Uterus (tissue), 4 donors: ENCODE measurements at places on chromosomes 5 and 9. TPM values are rescaled to one million over a fixed set of nuclear protein-coding genes. Genes with fewer than 3 reads are reported as not detected.
A peak's percentile ranks its signal among the peaks of the same experiment; 100 is the strongest.

- no peak for DNase-seq
- H3K4me3 ChIP-seq: no peak overlapping the region
- no peaks in the 10 kb centered on the region for H3K27me3 ChIP-seq
- H3K27ac ChIP-seq: no peak overlapping the region
Observed at GRCh38 chr9:109556786-109557185, 58.7 kb upstream of the PTPN3 start.

- no peaks in the 10 kb centered on the region for H3K36me3 ChIP-seq
- DNase-seq: no peak
- no peak overlapping the region for H3K4me3 ChIP-seq
- H3K4me1 ChIP-seq: peaks cover 8% of the 10 kb centered on the region
Observed at GRCh38 chr5:73307645-73308355, 134.8 kb downstream of the TMEM174 start.

DNA sequence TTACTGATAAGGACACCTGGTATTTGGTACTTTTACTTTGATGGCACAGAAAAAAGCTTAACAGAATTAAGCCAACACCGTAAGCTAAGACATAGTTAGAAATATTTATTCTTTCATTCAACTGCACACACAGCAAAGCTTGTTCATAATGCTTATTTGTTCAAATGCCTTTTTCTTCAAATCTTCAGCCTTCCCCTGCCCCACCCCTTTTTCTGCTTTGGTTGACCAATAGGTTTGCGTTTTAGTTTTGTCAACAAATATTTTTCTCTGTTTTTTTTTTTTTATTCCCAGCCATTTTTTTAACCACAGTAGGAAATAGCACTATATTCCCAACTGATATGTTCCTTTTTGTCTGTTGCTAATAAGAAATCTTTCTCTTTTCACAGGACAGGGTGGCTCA lies 4.9 kb upstream of the RICTOR start:
- no peak for DNase-seq
- H3K27me3 ChIP-seq: no peaks in the 10 kb centered on the region
- H3K36me3 ChIP-seq: no peaks in the 10 kb centered on the region
- no peak overlapping the region for H3K27ac ChIP-seq
- no peak overlapping the region for H3K4me3 ChIP-seq

- peak overlapping the region; percentile 94 for H3K27ac ChIP-seq
- H3K27me3 ChIP-seq: no peaks in the 10 kb centered on the region
- no peak for DNase-seq
- no peak overlapping the region for H3K4me3 ChIP-seq
Observed at GRCh38 chr9:35910613-35911359, 1.5 kb downstream of the SPAAR start.

PCDHA8 gene
- not detected for total RNA-seq

DNA sequence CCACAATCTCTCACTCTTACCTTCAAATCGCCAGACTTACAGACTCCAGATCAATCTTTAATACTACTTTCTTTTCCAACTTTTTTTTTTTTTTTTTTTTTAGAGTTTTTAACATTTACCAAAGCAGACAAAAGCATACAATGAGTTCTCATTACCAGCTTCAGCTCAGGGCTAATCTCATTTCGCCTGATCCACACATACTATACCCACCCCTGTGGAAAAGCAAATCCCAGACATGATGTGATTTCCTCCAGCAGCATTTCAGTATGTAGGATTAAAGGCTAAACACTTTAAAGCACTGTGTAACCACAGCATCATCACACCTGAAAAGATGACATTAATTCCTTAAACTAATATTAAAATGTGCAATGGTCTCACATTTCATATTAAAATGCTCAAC lies 138.8 kb upstream of the RETREG1 start:
- no peak overlapping the region for H3K27ac ChIP-seq
- no peak overlapping the region for H3K4me3 ChIP-seq
- DNase-seq: no peak
- no peaks in the 10 kb centered on the region for H3K27me3 ChIP-seq

DNA sequence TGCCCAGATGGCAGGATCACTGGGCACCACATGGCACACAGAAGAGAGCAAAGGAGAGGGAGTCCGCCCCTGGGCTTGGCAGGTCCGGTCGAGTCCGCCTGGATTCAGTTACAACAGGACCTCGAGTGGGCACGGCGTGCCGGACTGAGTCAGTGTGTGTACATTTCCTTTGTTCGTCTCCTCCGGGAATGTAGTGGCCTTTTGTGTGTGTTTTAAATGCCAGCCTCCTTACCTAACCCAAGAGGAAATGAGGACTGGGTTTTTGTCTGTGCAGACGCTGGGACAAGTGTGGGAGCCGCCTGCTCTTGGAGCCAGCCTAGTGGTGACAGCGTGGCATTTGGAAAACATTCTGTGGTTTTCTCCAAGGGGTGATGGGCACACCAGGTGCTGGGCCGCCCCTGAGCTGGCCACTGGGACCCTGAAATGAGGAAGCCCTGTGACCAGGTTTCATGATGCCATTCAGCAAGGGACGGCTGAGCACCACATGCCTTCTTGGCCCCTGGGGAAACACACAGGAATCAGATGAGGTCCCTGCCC lies 9.6 kb downstream of the NEK6 start:
- H3K27me3 ChIP-seq: no peaks in the 10 kb centered on the region
- DNase-seq: no peak
- no peaks in the 10 kb centered on the region for H3K36me3 ChIP-seq
- no peak overlapping the region for H3K4me3 ChIP-seq

DNA sequence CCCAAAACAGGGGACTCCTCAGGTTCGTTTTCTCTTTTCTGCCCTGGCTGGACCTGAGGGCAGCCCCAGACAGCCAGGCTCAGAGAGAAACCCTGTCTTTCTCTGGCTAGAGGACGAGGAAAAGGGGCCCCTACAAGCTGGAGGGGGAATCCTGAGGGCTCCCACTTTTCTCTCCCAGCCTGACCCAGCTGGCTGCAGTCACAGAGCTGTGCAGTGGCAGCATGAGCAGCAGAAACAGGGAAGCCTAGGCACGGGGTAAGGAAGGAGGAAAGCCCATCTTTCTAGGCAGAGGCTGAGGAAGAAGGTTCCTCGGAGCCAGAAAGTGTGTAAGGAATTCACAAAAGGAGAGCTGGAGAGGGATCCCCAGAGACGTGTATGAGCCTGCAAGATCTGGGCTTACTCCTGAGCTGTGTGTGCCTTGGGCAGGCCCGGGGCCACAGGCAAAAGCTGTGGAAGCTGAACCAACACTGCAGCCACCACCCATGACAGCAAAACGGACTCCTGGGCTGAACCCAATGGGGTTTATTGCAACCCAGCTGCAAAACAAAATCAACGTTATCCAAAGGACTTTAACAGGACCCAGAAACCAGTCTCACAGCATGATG lies 16.2 kb downstream of the CAMSAP1 start:
- no peak for DNase-seq
- no peak overlapping the region for H3K27ac ChIP-seq
- no peaks in the 10 kb centered on the region for H3K36me3 ChIP-seq
- no peaks in the 10 kb centered on the region for H3K27me3 ChIP-seq

ZNF454 gene
- 8.4 TPM for total RNA-seq

DNA sequence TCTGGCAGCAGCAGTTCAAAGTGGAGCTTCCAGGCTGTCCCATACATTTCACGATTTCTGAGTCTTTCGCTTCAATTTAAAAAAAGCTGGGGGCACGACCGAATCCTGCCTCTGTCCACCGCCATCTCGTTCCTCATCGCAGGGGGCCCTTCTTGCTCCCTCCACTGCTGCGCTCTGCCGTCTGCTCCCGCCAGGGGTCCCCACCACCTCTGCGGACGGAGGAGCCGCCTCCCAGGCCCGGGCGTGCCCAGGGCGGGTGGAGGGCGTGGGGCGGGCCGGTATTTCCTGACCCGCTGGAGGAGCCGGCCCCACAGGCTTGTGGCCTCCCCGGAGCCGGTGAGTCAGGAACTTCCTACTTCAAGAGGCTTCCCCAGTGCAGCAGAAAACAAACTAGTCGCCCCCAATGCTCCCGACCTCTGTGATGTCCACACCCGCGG lies 50.4 kb downstream of the USP20 start:
- H3K27ac ChIP-seq: peak overlapping the region; percentile 82
- no peaks in the 10 kb centered on the region for H3K36me3 ChIP-seq
- peak; percentile 93 for DNase-seq
- H3K4me1 ChIP-seq: peaks cover 9% of the 10 kb centered on the region

- H3K27me3 ChIP-seq: no peaks in the 10 kb centered on the region
- no peak overlapping the region for H3K27ac ChIP-seq
- no peaks in the 10 kb centered on the region for H3K36me3 ChIP-seq
- DNase-seq: no peak
- no peak overlapping the region for H3K4me3 ChIP-seq
- no peaks in the 10 kb centered on the region for H3K4me1 ChIP-seq
Observed at GRCh38 chr9:5326187-5326586, 13.5 kb downstream of the RLN1 start.

CAVIN4 gene
- 2.1 TPM for total RNA-seq

DNA sequence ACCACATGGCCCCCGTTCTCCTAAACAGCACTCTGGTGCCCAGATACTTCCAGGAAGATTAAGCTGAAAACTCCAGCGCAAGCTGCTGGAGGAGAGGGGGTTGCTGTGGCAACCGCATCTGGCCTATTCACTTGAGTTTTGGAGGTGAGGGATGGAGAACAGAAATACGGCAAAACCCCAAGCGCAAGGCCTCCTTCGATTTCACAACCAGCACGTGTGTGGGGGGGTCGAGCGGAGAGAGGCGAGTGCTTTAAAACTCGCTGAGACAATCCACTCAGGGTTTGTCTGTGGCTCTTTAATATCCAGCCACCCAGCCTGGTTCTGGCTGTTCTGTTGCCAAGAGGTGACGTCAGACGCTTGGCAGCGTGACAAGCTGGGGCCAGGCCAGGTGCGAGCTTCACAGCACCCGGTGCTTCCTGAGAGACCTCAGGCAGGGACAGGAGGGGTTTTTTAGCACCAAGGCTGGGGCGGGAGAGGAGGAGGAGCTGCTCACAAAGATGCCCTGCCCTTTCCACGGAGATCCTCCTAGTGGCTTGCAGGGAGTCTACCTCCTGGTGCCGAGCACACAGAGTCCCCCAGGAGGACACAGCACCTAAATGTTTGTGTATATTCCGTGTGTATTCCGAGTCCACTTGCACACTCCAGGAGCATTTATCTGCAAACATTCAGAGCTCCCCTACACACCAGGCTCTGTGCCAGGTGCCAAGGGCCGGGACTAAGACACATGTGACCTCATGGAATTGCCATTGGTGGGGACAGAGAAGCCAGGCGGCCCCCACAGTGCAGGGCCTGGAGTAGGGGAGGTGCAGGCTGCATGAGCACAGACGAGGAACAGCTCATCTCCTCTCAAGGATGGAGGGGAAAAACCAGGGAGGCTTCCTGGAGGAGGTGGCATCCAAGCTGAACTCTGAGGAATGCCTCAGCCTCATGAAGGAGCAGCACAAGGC lies 194.6 kb downstream of the OLFM1 start:
- no peak overlapping the region for H3K4me3 ChIP-seq
- H3K36me3 ChIP-seq: no peaks in the 10 kb centered on the region
- H3K27me3 ChIP-seq: no peaks in the 10 kb centered on the region
- peak; percentile 71 for DNase-seq

PCDHB13 gene
- 26.1 TPM for total RNA-seq

GRCh38 chr5:5318426-5319190 lies 103.9 kb upstream of the ICE1 start:
- no peak overlapping the region for H3K4me3 ChIP-seq
- H3K36me3 ChIP-seq: no peaks in the 10 kb centered on the region
- H3K27me3 ChIP-seq: no peaks in the 10 kb centered on the region
- H3K4me1 ChIP-seq: no peaks in the 10 kb centered on the region
- no peak for DNase-seq
- H3K27ac ChIP-seq: no peak overlapping the region

- no peaks in the 10 kb centered on the region for H3K36me3 ChIP-seq
- no peaks in the 10 kb centered on the region for H3K27me3 ChIP-seq
- DNase-seq: no peak
- H3K4me3 ChIP-seq: no peak overlapping the region
- no peak overlapping the region for H3K27ac ChIP-seq
- no peaks in the 10 kb centered on the region for H3K4me1 ChIP-seq
Observed at GRCh38 chr5:10049858-10050455, 199.7 kb downstream of the ATPSCKMT start.

STING1 gene
- total RNA-seq: 60.6 TPM

DNA sequence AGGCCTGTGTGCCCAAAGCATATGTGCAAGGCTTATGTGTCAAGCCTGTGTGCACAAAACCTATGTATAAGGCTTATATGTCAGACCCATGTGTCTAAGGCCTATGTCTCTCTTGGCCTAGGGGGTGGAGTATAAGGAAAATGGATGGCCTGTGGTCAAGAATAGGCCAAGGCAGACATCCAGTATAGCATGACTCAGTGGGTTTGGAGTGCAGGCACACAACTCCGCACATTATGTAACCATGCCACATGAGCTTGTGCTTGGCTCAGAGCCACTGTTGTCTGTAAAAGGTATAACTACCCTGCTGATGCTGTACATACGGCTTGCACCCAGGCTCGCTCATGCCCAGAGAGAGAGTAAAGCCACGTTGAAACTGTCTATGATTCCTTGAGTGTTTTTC lies 626.4 kb upstream of the NUDT12 start:
- H3K27ac ChIP-seq: no peak overlapping the region
- H3K4me3 ChIP-seq: no peak overlapping the region
- DNase-seq: no peak
- no peaks in the 10 kb centered on the region for H3K27me3 ChIP-seq
- no peaks in the 10 kb centered on the region for H3K36me3 ChIP-seq

DNA sequence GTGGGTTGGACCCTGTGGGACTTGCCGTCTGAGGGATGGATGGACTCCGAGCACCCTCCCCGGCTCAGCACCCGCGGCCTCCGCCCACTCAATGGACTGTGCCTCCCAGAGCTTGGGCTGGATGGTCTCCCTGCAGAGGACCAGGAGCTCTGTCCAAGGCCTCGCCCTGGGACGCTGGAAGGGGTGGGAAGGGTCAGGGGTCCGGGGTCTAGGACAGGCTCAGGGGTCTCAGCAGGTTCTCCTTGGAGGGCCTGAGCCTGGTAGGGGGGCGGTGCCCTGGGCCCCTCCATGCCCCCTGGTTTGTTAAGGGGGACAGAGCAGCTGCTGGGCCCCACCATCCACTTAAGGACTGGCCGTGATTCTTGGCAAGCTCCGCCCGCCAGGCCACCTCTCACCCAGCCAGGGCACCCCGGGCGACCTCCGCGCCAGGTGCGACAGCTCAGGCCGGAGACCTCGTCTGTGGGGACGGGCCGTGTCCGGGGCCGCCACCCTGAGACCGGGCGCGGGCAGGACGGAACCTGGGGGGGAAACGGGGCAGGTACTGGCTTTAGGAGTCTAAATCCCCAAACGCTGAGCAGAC lies 29.2 kb downstream of the EXOC3 start:
- H3K27me3 ChIP-seq: peaks cover 8% of the 10 kb centered on the region
- H3K27ac ChIP-seq: peak overlapping the region; percentile 63
- peaks cover 17% of the 10 kb centered on the region for H3K4me1 ChIP-seq
- H3K36me3 ChIP-seq: no peaks in the 10 kb centered on the region
- DNase-seq: no peak
- peak overlapping the region; percentile 68 for H3K4me3 ChIP-seq
